ENCODE measurements at places on chromosomes 1 and 21.
A peak's percentile ranks its signal among the peaks of the same experiment; 100 is the strongest.

DNA sequence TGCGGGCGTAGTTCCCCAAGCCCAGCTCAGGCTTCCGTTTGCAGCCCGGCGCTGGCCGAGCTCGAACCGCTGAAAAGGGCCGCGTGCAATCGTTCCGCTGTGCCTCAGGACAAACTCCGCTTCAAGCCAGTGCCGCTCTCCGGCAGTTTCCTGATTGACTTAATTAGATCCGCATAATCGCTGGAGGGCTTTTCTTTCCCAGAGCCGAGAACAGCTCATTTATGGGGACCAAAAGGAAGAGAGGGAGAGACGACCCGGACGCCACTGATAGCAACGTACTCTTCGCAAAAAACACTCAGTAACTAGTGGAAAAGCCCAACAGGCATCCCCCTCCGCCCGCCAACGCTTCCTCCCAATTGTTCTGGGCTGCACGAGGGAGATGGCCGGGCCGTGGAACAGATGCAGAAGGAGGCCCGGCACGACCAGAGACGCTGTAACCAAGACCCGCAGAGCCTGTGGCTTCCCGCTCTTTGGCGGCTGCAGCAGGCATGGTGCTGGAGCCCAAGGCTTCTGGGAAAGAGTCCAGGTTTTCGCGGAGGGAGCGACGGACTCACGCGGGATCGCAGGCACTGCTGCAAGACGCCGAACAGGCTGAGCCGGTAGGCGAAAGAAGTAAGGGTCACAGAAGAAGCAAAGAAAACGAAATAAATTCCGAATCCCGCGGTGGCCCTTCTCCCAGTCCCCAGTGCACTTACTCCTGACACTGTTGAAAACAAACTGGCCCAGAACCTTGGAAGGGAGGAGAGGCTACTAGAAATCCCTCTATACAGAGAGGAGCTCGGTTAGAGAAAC lies 3.6 kb upstream of the FOXD2 start:
- peak; percentile 65 for DNase-seq

GRCh38 chr1:25816112-25816718 lies 3.5 kb upstream of the MTFR1L start:
- no peak for DNase-seq

- no peak for DNase-seq
Observed at GRCh38 chr1:224881762-224882211, 47.7 kb upstream of the DNAH14 start.

GRCh38 chr1:68278221-68278620 lies 45.9 kb upstream of the WLS start:
- no peak for DNase-seq

GRCh38 chr1:178490136-178490535 lies 6.6 kb downstream of the CLEC20A start:
- no peak for DNase-seq

DNA sequence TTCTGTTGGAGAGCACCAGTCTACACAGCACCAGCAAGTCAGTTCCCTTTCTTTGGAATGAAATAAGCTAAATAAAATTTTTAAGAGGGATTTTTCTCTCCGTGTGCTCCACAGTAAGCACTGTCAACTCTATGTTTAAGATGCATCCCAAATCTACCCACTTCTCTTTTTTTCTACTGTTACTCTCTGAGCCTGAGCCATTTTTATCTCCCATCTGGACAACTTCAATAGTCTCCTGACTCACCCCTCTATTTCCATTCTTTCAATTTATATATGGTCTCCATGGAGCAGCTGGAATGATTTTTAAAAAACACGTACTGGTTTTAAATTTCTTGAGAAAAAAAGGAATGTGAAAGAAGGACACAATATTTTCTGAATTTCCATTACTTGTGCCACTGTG lies 24.7 kb upstream of the CCT8 start:
- no peak for DNase-seq

DNA sequence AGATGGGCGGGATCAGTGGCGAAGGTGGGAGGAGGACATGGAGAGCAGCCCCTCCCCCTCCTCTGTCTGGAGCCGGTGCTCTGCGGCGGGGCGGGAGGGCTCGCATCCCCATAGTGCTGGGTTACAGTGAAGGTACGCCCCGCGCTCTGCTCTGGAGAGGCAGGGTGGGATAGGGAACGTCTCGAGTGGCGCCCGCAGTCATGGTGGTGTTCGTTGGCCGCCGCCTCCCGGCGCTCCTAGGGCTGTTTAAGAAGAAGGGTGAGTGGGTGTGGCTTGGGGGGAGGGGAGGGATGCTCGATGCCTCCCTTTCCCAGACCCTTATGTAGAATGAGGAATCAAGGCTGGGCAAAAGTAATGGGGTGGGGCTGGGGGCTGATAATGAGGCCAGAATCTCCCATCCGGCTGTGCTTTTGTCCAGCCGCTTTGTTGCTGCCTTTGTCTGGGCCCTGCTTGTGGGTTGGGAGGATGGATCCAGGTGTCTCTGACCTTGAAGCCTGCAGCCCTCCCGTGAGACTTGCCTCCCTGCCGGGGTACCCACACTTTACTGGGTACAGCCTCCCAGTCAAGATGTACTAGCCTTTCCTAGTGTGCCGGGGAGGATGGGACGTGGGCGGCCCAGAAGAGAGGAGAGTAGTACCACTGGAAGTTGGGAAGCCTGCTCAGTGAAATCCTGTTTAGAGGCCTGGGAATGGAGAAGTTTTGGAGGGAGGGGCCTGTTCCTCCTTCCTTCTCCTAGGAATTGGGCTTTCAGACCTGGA lies 51.4 kb downstream of the YARS1 start:
- no peak for DNase-seq

GRCh38 chr1:54099061-54099610 lies 45.7 kb downstream of the TCEANC2 start:
- peak; percentile 19 for DNase-seq

GRCh38 chr1:114263343-114263742 lies 109.7 kb upstream of the SYT6 start:
- no peak for DNase-seq

- no peak for DNase-seq
Observed at GRCh38 chr1:47181955-47182675, 7.7 kb downstream of the PDZK1IP1 start.

GRCh38 chr1:12475530-12475934 lies 142.5 kb downstream of the DHRS3 start:
- no peak for DNase-seq

DNA sequence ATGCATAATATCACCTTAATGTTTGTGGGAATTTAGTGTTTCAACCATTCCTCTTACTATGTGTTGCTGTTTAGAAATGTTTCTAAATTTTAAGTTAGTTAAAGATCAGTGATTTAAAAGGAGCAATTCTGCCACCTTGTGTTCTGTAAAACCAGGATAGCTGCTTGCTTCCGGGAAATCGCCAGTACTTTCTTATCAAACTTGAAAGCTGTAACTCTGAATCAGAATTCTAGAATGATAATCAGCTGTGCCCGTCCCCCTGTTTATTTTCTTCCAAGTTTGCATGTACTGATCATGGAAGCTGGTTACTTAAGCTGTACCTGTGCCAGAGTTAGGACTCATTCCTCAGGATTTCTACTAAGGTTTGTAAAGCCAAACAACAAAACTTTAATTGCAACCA lies 656.4 kb downstream of the LTN1 start:
- peak; percentile 60 for DNase-seq

GRCh38 chr1:227793948-227794816 lies 21.3 kb upstream of the PRSS38 start:
- peak; percentile 78 for DNase-seq

GRCh38 chr1:54950006-54950368 lies 30.4 kb upstream of the TMEM61 start:
- peak; percentile 67 for DNase-seq

DNA sequence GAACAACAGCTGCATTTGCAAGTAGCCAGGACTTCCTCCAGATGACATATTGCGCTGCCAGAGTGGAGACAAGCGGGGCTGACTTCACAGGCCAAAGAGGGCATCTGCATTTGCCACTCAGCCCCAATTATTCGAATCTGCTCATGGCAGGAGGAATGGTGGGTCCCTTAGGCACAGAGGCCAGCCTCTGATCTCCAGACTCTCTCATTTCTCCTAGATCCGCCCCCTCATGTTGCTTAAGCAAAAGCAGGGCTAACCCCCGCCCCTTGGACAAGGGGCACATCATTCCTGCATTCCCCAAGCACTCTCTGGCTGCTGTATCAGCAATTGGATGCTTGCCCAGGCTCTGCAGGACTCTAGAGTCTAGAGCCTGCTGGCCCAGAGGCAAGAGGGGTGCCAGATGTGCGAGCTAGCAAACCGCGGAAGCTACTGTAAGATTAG lies 262.4 kb downstream of the ST6GALNAC3 start:
- peak; percentile 52 for DNase-seq

GRCh38 chr1:10161541-10162290 lies 48.7 kb upstream of the KIF1B start:
- peak; percentile 37 for DNase-seq

DNA sequence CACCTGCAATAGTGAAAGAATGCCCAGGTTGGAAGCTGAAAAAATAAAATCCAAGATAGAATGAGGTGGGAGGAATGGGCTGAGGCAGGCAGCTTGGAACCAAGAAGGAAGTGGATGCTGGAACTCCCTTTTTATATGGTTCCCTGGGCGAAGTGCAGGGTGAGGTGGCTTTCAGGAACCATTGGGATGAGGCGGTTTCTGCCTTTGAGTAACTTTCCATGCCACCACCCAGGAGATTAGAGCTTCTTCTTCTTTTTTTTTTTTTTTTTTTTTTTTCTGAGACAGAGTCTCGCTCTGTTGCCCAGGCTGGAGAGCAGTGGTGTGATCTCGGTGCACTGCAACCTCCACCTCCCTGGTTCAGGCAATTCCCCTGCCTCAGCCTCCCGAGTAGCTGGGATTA lies 17.8 kb upstream of the MRPS6 start:
- no peak for DNase-seq

DNA sequence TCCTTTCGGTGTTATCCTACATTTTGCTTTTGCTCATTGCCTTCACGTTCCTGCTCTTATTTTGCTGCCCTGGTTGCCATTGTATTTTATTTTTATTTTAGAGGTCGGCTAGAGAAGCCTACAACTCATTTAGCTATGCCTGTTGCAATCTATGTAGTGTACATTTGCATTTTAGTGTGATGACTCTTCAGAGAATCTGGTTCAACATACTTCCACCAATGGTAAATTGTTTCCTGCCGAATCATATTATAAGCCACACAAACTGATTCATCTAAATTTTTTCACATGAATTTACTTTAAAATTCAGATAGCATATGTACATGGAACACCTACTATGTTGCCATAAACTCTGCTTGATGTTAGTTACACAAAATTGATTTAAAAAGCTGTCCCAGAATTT lies 1596.9 kb downstream of the PLA2G4A start:
- no peak for DNase-seq

- DNase-seq = no peak
Observed at GRCh38 chr1:89906088-89906487, 85.3 kb downstream of the LRRC8D start.

- DNase-seq = no peak
Observed at GRCh38 chr1:226973371-226973897, 33.3 kb downstream of the COQ8A start.

- DNase-seq = no peak
Observed at GRCh38 chr1:36151845-36152203, 2.5 kb upstream of the TRAPPC3 start.

- DNase-seq = no peak
Observed at GRCh38 chr1:205360891-205361290, 4.2 kb upstream of the KLHDC8A start.

GRCh38 chr1:41498804-41499203 lies 14.3 kb upstream of the EDN2 start:
- DNase-seq = no peak

DNA sequence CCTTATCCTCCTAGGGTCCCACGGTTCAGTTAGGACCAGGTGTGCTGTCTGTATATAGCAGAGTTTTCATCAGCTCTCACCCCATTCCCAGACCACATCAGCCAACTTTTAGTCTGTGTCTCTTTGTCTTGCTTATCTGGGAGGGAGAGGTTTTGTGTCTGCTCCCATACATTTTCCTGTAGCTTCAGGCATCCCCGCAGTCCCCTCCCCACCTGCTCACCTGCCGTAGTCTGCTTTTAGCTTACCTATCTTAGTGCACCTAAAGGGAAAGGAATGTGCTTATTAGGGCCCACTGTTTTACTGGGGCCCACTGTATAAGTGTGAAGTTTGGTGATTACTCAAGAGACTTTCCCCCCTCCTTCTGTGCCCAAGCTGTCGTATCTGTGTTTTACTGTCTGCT lies 225.1 kb downstream of the PLA2G4A start:
- DNase-seq = no peak

DNA sequence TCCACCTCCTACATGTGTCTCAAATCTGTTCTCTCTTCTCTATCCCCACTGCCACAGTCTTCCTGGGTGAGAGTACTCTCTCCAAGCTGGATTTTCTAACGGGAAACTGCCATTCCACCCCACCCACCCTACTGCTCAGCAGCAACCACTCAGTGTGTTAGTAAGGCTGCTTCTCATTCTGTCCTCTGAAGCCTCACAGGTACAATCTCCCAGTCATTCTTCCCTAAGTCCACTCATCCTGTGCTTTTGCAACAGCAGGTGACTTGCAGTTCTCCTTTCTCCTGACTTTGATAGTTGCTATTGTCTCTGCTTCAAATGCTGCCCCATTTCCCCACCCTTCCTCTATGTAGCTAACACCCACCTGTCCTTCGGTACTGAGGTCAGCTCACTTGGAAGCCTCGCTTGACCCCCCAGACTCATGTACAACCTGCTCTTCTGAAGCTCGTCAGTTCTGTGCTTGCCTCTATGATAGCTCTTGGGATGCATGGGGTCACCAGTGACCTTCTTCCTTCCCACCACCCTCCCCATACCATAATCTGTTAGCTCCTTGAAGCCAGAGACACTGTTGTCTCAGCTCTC lies 188.9 kb downstream of the RRAGC start:
- DNase-seq = no peak

Measured in hindlimb muscle (tissue), 1 donor.